Vagina (tissue), 2 donors: ENCODE measurements at places on chromosomes 4 and X.

DNA sequence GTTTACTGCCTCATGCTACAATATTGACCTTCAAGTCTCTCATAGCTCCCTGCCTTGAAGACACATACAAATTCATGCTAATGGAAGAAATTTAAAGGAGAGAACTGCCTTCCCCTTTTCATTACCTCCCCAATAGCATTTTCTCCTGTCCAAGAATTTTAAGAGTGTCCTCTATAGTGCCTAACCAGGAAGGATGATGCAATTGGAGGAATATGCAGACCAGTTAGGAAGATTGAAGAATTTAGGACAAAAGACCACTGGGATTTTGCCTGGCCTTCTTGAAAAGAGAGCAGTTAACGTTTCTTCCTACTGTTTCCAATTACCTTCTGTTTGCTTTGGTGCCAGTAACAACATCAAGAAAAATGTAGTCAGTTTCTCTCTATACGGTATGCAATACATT, 443.9 kb downstream of the INPP4B start:
- no peak for DNase-seq

GRCh38 chrX:70924294-70924911, 6.5 kb downstream of the SLC7A3 start:
- DNase-seq: no peak

- no peak for DNase-seq
Observed at GRCh38 chrX:118655561-118656246, 71.7 kb upstream of the IL13RA1 start.

DNA sequence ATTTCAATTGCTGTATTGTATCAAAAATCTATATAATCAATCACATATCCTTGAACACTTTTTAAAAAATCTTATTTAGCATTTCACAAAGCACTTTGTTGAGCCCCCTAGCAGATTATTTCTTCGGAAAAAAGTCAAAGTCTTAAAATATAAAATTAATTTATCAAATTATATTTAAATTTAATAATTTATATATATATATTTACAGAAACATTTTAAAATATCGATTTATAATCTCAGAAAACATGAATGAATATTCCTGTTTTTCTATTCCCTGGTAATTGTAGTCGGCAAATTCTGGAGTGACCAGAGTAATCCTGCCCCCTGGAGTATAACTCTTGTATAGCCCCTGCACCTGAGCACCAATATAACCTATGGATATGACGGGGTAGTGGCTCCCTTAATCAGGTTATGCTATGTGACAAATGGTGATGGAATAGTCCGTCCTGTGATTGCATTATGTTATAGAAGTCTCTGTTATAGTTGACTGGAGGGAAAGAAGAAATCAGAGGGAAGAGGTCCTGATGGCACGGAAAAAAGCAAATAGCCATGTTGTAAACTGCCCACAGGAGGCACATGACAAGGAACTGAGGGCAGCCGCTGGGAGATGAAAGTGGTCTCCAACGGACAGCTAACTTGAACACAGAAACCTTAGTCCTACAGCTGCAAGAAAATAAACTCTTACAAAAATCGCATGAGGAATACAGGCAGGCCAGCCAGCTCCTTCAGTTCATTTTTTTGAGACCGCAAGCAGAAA, 1092.3 kb downstream of the ARAP2 start:
- no peak for DNase-seq

DNA sequence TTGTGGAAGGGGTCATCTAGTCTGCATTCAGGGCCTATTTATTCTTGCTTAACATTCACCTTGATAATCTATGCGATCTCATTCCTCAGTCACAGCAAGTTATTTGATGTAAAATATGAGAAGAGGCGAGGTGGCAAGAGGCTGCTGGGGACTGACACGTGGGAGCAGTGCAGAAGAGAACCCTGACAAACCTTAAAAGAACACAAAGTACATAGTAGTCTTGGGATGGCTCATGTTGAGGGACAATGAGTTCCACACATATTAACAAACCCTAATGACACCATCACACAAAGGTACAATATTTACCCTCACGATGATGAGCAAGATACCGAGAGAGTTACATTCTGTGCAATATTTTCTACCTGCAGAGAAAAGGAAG, 57.5 kb downstream of the MAML3 start:
- DNase-seq: no peak

- DNase-seq: no peak
Observed at GRCh38 chr4:86841309-86841708, 7.9 kb downstream of the SLC10A6 start.

- no peak for DNase-seq
Observed at GRCh38 chrX:103404231-103405008, 28.1 kb downstream of the BEX3 start.
